Activated CD4-positive, alpha-beta T cell treated with anti-CD3 and anti-CD28 coated beads, Interleukin-2, amount 10 ng/mL, durations not matched to agents 7 days and 5 days (primary cell): ENCODE measurements at places on chromosomes 12 and 14. TPM values are rescaled to one million over a fixed set of nuclear protein-coding genes. Genes with fewer than 3 reads are reported as not detected.

Gene CABP1
- 0.29 TPM for total RNA-seq

Gene SERPINA9
- total RNA-seq: not detected

Gene BCDIN3D
- total RNA-seq: 7.7 TPM

Gene ACSM4
- total RNA-seq: not detected

Gene GEMIN2
- 21.2 TPM for total RNA-seq

Gene C12orf50
- total RNA-seq: not detected

Gene PIK3C2G
- not detected for total RNA-seq

Gene ESRRB
- total RNA-seq: 0.22 TPM

Gene SLC10A1
- not detected for total RNA-seq

Gene PRPF40B
- total RNA-seq: 11.7 TPM

Gene BDKRB1
- total RNA-seq: not detected

Gene SLCO1B3
- not detected for total RNA-seq

Gene MAP1LC3B2
- 1.5 TPM for total RNA-seq

Gene ADSS1
- 0.81 TPM for total RNA-seq

Gene VRTN
- not detected for total RNA-seq

Gene TAS2R42
- total RNA-seq: not detected

Gene OR4E2
- total RNA-seq: not detected

Gene NPC2
- total RNA-seq: 54.1 TPM

Gene KLHL33
- 0.17 TPM for total RNA-seq

Gene ZCCHC8
- 45.1 TPM for total RNA-seq

Gene BAG5
- total RNA-seq: 29.8 TPM

Gene AKAP6
- 0.67 TPM for total RNA-seq

Gene PMEL
- total RNA-seq: 0.37 TPM

Gene SRGAP1
- not detected for total RNA-seq

Gene RNASE7
- total RNA-seq: not detected

Gene SMCO2
- 0.22 TPM for total RNA-seq

Gene MFAP5
- not detected for total RNA-seq

Gene ARHGEF40
- not detected for total RNA-seq
